Fibroblast of skin of right biceps (primary cell): ENCODE measurements at places on chromosomes 5 and 9.
A peak's percentile ranks its signal among the peaks of the same experiment; 100 is the strongest.

DNA sequence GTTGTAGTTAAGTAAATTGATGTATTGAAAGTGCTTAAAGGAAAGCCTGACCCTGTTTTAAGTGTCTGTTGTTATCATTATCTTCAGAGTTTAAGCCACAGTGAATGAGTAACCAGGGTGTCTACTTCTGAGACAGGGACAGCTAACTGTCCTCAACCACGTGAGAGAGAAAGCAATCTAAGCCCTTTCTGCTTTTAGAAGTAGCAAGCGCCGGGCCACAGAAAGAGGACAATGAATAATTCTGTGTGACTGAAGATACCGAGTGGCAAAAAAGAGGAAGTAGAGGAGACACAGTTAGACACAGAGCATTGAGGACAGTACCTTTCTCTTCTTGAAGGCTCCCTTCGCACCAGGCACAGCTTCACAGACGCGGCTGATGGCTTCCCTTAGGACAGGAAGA is 86.3 kb downstream of the S1PR3 start:
- no peak for DNase-seq

DNA sequence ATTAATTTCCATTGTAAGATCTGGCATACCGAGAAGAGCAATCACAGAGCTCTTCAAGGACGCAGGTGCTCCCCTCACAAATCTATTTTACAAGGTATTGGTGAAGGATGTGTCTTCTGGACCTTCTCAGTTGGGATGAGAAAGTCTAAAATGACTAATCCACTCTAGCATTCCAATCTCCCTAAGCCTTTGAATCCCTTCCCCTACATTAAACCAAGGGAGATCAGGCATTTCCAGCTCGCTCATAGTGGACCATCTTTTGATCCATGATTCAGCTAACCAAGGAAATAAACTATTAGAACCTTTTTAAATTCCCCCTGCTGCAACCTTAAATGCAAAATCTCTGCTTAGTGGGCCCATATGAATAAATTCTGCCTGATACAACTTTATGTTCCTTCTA is 95.9 kb upstream of the FBN2 start:
- peak; percentile 31 for DNase-seq

- DNase-seq, result peak; percentile 86
These were observed 6.9 kb downstream of the ARPC5L start for GRCh38 chr9:124868511-124869465.

GRCh38 chr9:89458768-89459496 is 39.0 kb downstream of the SEMA4D start:
- no peak for DNase-seq

DNA sequence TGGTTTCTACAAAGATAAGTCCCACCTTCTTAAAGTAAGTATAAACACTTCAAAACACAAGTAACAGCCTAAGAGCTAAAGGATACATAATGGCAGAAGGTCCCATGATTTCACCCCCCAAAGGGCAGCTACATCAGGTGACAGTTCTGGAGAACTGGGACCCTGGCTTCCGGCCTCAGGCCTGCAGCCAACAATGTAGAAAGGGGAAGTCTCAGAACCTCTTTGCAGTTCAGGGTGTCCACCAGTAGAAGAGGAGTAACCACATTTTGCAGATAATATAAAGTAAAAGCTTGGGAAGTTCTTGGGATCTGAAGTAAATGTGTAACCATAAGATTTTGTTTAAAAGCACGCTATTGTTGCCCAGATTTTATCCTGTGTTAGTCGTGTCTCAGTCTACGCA is 267.4 kb upstream of the VLDLR start:
- DNase-seq, result no peak

GRCh38 chr9:120043448-120043847 is 536.5 kb downstream of the CDK5RAP2 start:
- DNase-seq, result no peak

DNA sequence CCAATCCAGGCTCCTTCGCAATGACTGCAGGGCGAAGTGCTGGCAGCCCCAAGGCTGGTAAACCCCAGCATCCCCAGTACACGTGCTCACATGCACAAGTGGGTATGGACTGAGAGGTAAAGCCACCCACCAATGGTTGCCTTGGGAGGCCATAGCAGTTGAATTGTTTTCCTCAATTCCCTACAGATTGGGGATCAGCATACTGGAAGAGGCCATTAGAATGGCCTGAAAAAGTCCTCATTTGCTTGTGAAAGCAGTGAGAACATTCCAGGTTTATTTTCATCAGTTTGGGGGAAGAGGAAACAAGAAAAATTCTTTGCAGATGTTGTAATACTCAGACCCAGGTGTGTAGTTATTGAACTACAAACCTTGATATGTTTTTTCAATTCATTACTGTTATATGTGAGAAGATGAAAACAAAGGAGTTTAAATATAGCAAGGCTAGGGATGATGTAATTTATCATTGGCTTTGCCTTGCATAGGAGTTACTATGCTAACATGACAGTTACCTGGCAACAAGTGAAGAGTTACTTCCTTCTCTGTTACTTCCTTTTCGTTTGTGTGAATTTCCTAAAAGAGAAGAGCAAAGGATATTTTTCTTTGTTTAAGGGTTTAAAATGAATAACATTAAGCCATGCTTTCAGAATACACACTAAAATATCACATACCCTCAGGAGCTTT is 36.4 kb downstream of the MTMR12 start:
- peak; percentile 51 for DNase-seq

GRCh38 chr5:88734191-88734640 is 148.8 kb downstream of the MEF2C start:
- DNase-seq, result no peak

- peak; percentile 47 for DNase-seq
These were observed 110.2 kb upstream of the DAPK1 start for GRCh38 chr9:87387351-87388011.

GRCh38 chr5:15579193-15579990 is 79.4 kb downstream of the FBXL7 start:
- DNase-seq, result no peak

GRCh38 chr5:158992037-158992740 is 107.5 kb downstream of the EBF1 start:
- DNase-seq, result peak; percentile 48

- DNase-seq, result peak; percentile 41
These were observed 6.9 kb downstream of the IL17B start for GRCh38 chr5:149372076-149372795.

DNA sequence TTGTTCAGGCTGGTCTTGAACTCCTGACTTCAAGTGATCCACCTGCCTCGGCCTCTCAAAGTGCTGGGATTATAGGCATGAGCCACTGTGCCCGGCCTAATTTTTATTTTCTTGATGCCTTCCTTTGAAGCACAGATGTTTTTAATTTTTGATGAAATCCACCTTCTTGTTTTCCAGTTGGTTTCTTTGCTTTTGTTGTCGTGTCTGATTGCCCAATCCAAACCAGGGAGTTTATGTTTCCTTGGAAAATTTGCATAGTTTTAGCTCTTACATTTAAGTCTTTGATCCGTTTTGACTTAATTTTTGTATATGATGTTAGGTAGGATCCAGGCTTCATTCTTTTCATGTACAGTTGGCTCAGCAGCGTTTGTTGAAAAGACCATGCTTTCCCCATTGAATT is 15.2 kb downstream of the EHMT1 start:
- no peak for DNase-seq
